NCI-H2081 treated with DMSO at 0.1 percent for 48 hours (cell line): ENCODE measurements at places on chromosomes 5 and 9.

DNA sequence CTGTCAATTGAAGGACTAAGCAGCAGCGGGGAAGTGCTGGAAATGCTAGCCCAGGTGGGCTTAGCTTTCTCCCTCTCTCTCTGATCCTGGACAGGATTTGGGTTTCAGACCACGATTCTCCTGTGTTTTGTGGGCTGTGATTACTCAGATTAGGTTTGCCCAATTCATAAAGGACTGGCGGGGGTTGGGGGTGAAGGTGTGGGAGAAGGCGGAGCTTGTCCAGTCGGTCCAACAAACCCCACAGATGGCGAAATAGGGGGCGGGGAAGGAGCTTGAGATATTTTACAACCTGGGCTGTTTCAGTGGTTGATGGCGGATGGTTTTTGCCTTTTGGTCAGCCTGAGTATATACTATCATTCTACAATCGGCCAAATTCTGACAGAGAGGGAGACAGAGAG, 35.2 kb downstream of the PCDHAC2 start:
- DNase-seq = no peak

- no peak for DNase-seq
Observed at GRCh38 chr9:81526587-81526986, 162.8 kb downstream of the TLE1 start.

GRCh38 chr9:133763272-133764183, 25.4 kb upstream of the SARDH start:
- DNase-seq = no peak

DNA sequence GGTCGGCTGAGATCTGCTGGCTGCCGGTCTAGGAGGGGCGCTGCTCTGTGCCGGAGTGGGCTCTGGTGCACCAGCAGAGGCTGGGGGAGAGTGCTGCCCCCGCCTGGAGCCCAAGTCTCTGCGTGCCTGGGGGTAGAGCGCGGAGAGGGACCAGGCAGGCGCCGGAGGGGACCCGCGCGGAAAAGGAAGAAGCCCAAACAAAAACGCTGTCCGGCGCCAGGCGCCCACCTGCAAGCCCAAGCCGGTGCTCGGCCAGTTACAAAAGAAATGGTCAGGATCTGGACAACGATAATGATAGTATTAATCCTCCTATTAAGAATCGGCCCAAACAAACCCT, 571 bp upstream of the S1PR3 start:
- no peak for DNase-seq

GRCh38 chr5:124054564-124054963, 542.6 kb downstream of the CSNK1G3 start:
- DNase-seq = no peak

DNA sequence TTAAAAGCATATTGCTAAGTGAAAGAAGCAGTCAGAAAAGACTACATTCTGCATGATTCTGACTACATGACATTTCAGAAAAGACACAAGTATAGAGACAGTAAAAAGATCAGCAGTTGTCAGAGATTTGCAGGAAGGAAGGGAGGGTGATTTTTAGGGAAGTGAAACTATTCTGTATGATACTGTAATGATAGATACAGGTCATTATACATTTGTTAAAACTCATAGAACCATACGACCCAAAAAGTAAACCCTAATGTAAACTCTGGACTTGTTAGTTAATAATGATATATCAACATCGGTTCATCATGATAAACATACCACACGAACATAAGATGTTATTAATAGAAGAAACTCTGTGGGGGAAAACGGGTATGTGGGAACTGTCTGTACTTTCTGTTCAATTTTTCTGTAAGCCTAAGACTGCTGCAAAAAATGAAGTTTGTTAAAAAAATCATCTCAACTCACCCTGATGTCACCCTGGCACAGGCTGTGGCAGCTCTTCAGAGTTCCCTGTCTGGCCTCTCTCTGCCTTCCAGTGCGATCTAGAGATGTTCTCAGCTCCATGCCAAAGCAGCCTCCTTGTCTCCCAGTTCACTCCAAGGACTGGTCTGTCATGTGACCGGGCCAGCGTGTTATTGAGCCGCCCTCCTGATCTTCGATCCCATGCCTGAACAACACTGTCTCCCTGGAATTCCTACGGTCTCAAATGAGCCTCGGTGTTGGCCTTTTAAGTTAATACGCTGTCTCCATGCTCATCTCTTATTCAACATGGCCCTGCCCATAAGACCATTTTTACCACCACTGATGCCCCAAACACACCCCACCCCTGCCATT, 35.4 kb downstream of the PRLR start:
- DNase-seq = no peak
